Foreskin melanocyte (primary cell): ENCODE measurements at places on chromosomes 7 and 10.

GRCh38 chr7:2799253-2799652, 44.9 kb downstream of the GNA12 start:
- DNase-seq = no peak

GRCh38 chr10:5611899-5612680, 54.3 kb downstream of the ASB13 start:
- DNase-seq = no peak

GRCh38 chr7:129975309-129975708, 22.5 kb upstream of the UBE2H start:
- no peak for DNase-seq

- DNase-seq = no peak
These were observed 151.5 kb upstream of the KAT6B start for GRCh38 chr10:74674927-74675326.

GRCh38 chr10:120979435-120980278, 128.5 kb downstream of the WDR11 start:
- DNase-seq = no peak
